ENCODE measurements at places on chromosomes 7 and 10.

- no peak for DNase-seq
These were observed 474.7 kb upstream of the SEMA3A start for GRCh38 chr7:84669177-84669732.

DNA sequence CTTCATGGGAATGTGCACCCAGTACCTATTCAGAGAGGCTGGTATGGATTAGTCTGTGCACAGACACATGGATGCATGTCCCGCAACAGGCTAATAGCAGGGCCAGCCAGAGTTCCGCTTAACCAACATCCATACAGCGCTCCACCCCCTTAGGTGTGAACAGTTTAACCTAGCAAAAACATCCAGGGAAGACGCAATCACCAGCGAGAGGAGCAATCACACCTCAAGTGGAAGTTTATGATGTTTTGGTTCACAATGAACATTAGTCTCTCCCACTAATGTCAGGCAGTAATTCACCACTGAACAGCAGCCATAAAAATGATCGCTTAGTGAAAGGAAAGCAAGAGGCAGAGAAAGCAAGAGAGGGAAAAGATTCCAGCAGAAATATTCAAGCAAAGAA is 91.1 kb downstream of the PLXNA4 start:
- no peak for DNase-seq

GRCh38 chr7:954330-955238 is at the start of gene ADAP1:
ADAP1 (minus strand) TSS chr7:954680; CDS start chr7:954477, 203 bp downstream.
- DNase-seq = no peak

- no peak for DNase-seq
These were observed 24.6 kb upstream of the AKR1B10 start for GRCh38 chr7:134502463-134503371.

DNA sequence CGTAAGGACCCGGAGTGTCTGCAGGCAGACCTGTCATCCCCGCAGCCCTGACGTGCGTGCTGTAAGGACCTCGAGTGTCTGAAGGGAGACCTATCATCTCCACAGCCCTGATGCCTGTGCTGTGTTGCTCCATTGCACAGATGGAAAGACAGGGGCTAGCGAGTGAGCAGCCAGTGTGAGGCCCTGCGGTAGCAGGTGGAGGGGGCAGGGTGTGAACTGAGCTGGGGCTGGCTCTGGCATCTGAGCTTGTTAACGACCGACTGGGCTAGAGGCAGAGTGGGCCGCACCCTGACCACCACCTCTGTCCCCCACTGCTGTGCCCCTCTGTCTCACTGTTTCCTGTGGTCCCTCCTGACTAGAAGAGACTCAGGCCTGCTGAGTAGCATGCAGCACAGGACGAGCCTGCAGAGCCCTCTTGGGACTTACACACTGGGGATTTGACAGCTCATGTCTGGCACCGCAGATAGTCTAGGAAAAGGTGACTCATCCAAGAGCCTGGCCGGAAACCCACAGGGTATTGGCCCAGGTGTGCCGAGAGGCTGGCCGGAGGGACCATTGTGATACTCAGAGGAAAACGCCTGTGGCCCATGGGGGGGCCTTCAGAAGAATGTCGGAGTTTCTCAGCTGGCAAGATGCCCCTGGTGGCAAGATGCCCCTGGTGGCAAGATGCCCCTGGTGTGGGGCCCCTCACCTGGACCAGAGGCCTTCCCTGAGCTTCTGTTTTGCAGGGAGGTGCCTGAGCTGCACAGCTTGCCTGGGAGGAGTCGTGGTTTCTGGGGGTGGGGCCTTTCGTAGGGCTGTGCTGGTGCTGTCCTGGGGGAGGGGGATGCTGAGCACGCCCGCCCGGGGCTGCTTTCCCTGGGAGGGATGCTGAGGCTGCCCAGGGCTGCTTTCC is 34.3 kb downstream of the INPP5A start:
- DNase-seq = peak; percentile 41

GRCh38 chr10:71497763-71498326 is 101.1 kb downstream of the CDH23 start:
- no peak for DNase-seq

GRCh38 chr10:24307116-24307515 is 98.2 kb downstream of the KIAA1217 start:
- DNase-seq = no peak

GRCh38 chr10:73932620-73933112 is 21.7 kb downstream of the PLAU start:
- DNase-seq = no peak

GRCh38 chr10:1517684-1518083 is 219.6 kb downstream of the ADARB2 start:
- DNase-seq = no peak

- DNase-seq = no peak
These were observed 799.0 kb downstream of the NRG3 start for GRCh38 chr10:82674036-82674435.

GRCh38 chr7:142620402-142620801 is 128.9 kb upstream of the PRSS1 start:
- no peak for DNase-seq

GRCh38 chr7:128774029-128774689 is 1.4 kb downstream of the OPN1SW start:
- DNase-seq = no peak

DNA sequence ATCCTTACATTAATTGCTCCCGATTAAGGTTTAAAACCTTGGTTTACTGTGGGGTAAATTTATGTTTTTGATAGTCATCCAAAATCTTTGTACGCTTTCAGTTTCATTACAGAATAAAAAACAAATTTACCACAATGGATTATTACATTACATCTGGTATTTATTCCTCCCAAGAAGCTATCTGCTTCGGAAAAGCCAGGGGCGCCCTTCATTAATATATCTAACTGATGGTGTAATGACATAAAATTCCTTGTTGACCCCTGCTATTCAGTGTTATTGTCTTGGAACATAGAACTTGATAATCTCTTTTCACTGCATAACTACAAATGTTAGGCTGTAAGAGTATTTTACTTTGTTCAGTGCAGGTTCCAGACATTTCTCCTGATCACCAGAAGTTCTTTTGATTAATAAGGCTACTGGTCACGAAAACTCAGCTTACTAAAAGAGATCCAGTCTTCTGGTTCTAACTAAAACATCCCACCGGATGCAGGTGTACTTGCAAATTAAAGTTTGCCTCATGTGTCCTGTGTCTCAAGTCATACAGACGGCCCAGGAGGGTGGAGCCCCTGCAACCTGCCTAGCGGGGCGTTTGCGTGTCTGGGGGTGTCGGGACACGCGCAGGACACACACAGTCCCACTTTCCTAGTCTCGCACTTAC is 581 bp upstream of the GLCCI1 start:
- no peak for DNase-seq

DNA sequence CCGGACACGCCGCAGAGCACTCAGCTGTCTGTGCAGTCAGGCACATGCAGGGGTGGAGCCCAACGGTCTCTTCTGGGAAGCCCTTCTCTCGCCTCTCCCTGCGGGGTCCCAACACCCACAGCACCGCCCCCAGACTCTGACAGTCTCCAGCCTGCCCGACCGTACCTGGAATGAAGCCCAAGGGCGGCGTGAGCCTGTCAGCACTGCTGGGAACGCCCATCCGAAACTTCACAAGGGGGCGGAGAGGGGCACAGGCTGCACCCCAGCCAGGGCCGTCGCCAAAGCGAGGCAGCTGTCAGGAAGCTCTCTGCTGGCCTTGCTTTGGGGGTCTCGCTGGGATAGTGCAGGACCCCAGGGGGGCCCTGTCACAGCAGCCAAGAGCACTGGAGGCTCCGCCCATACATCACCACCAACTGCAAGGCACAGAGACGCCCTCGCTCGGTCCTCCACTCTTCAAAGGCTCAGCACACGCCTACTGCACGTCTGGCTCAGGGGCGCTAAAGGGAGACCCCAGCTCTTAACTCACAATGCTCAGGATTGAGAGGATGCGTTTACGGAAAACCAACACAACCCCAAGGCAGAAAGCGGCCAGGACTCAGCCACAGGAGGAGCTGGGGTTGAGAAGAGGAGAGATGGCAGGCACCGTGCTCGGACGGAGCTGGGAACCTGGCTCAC is 30.9 kb downstream of the MAD1L1 start:
- no peak for DNase-seq

GRCh38 chr7:140225562-140226249 is 48.9 kb upstream of the KDM7A start:
- DNase-seq = no peak

DNA sequence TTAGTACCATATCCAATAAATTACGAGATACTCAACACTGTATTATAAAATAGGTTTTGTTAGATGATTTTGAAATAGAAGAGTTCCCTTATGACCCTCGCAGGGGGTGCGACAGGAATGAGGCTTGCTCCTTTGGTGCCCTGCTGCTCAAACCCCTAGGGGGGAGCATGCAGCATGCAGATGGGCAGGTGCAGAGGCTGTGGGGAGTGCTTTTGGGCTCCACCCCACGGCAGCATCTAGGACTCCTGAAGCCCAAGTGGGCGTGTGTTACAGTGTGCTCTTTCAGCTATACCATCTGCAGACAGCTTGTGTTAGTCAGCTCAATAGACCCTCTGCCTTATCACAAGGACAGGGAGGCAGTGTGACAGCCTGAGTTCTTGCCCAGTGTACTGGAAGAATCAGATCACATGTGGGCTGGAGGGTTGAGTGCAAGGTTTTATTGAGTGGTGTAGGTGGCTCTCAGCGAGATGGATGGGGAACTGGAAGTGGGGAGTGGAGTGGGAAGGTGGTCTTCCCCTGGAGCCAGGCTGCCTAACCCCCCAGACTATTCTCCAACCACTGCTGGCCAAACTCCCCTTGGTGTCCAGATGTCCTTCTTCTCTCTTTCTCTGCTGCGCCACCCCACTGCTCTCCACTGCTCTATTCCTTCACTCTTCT is 3.1 kb upstream of the MRC1 start:
- DNase-seq = no peak
